Glomerular endothelial cell (primary cell): ENCODE measurements at places on chromosomes 3 and 15. TPM values are rescaled to one million over a fixed set of nuclear protein-coding genes. Genes with fewer than 3 reads are reported as not detected.

- DNase-seq, result no peak
Measured at GRCh38 chr15:63364399-63365272, 17.0 kb downstream of the CA12 start.

DNA sequence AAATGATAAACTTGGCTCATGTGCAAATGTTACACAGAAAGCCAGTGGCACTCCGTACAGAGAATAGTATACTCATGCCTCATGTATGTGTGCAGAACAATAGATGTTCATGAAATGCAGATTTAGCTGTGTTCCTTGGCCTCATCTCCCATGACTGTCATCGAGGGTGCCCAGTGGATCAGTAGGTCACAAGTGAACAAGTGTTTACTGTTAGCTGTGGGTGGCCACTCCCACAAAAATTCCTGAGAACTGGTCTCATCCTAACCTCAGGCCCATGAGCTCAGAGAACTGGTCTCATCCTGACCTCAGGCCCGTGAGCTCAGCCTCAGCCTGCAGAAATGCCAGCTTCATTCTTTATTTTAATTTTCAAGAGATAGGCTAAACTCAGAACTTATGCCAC, 124.1 kb downstream of the GADL1 start:
- DNase-seq, result no peak

GRCh38 chr15:71011503-71012155, 103.6 kb upstream of the THSD4 start:
- DNase-seq, result peak; percentile 22

- no peak for DNase-seq
Measured at GRCh38 chr3:66297900-66298299, 77.1 kb downstream of the SLC25A26 start.

- DNase-seq, result no peak
Measured at GRCh38 chr3:190325923-190326322, 3.7 kb upstream of the CLDN1 start.

DNA sequence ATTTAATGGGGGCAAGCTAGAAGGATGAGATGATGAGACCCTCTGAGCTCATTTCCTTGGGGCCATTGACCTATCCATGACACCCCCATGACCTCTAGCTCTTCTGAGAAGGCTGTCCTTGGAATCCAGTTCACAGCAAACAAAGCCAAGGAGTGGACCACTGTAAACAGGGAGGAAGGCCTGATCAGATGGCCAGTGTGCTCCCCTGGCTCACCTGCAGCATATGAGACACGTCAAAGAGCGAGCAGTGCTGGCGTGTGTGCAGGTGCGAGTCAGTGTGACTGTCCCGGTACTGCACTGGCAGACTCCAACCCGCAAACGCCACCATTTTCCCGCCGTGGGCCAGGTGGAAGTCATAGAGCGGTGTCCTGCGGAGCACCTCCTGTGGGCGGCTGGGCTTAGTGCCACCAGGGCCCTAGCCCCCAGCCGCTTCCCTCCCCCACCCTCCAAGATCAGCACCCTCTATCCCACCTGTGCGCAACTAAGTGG, 339 bp downstream of the AMT start:
- DNase-seq, result no peak

DNA sequence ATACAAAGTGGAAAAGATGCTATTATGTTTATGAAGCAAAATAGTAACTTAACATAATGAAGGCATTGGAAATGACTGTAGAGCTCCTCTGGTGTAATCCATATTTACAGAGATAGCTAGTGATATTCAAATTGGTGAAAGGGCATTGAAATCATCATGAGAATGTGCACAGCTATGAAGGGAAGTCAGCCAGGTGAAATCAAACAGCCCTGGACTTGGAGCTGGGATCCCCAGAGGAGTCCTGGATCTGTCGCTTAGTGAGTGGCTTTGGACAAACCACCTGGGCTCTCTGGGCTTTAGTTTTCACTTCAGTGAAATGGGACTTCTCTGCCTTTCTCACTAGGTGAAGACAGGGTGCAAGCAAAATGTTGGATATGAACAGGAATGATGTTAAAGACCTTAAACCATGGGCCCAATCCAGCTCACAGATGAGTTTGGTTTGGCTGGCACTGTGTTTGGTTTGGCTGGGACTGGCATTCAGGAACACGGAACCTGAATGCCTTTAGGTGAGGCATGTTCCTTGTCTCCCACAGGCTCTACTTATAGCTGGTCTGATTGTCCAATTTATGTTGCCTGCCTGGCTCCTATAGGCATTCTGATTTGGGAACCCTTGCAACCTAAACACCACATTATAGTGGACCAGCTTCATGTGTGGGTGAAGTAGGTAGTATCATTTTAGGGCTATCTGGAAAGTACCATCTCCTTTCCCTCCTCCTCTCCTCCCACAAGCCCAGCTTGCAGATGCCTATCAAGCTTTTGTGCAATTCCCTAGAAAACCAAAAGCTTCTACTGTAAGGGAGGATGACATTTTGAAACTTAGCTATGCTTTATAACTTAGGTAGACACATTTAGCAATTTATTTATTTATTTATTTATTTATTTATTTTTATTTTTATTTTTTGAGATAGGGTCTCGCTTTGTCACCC, 110.6 kb upstream of the TNFAIP8L3 start:
- DNase-seq, result no peak

- no peak for DNase-seq
Measured at GRCh38 chr15:81752974-81753373, 292.8 kb downstream of the MEX3B start.

GRCh38 chr3:76998555-76998954, 41.3 kb upstream of the ROBO2 start:
- DNase-seq, result no peak

DNA sequence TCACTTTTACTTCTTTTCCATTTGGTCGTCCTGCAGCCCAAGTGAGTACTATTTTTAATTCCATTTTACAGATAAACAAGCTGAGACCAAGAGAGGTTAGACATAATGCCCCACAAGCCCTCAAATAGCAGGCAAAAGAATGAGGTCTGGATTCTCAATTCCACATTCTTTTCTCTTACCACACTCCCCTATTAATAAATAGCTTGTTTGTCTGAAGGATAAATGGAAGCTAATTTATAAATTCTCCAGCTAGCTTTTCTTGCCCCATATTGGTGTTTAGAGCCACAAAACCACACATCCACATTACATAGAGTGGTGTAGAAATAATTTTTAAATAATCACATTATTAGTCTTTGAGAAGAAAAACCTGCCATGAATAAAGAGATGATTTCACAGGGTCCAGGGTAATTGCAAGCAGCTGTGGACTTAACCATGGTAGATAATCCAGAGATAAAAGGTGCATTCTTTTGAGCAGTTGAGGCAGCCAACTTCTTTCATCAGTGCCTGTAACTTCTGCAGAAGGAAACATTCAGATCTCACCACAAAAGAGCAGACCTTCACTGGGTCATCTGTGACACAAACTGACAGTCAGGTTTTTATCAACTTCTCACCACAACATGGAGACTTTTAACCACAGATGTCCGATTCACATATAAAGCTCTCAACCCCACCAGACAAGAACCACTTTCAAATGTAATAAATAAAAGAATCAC, 313.4 kb upstream of the STT3B start:
- DNase-seq, result no peak

DNA sequence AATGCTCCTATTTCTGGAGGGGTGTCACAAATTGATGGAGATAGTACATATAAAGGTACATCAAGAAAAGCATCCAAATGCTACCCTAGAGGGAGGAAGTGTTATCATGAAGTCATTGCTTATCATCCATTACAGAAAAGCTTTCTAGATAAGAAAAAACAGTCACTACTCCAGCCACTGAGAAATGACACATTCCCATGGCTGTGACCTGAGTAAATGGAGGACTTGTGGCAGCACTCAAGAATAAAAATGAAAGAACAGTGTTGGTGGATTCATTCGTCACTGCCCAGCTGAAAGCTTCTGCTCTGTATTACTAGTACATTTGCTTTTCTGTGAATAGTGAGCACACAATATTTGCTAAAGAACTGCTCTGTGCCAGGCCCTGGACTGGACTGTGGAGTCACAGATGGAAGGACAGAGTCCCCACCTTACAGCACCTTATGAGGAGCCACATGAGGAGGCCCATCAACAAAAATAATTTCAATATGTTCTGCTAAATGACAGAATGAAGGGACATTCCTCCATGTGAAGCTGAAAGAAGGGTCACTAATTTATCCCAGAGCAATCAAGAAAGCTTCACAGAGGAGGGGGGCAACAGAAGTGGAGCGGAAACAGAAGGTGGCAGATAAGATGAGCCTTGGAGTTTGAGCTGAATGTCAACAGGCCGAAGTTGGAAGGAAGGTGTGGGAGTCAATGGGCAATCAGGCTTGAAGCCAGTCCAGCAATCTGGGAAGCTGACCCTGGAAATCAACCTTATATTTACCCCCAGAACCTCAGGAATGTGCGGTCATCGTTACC, 343.5 kb upstream of the TRIM42 start:
- DNase-seq, result no peak

DNA sequence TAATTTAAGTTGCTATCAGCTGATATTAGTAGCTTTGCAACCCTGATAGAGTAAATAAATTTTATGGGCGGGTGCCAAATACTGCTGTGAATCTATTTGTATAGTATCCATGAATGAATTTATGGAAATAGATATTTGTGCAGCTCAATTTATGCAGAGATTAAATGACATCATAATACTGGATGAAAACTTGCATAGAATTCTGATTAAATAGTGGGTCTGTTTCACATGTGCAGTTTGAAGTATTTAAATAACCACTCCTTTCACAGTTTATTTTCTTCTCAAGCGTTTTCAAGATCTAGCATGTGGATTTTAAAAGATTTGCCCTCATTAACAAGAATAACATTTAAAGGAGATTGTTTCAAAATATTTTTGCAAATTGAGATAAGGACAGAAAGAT, 70.0 kb downstream of the ECT2 start:
- no peak for DNase-seq

GRCh38 chr3:175233957-175234940, 375.1 kb downstream of the NAALADL2 start:
- no peak for DNase-seq

The CDHR4 gene
- not detected in 2 replicates for total RNA-seq

The GABRR3 gene
- total RNA-seq, result not detected in 2 replicates

The UCN2 gene
- total RNA-seq, result 0.24 and 1.2 TPM in 2 replicates
